Astrocyte (in vitro differentiated cells and primary cell): ENCODE measurements at places on chromosomes 6 and 20. TPM values are rescaled to one million over a fixed set of nuclear protein-coding genes. Genes with fewer than 3 reads are reported as not detected.
A peak's percentile ranks its signal among the peaks of the same experiment; 100 is the strongest.

Gene SLC24A3
- total RNA-seq: 0.65 and 0.79 TPM in 2 replicates

Gene NKX2-2
- total RNA-seq: not detected in 2 replicates

Gene LY6G6F
- not detected in 2 replicates for total RNA-seq

DNA sequence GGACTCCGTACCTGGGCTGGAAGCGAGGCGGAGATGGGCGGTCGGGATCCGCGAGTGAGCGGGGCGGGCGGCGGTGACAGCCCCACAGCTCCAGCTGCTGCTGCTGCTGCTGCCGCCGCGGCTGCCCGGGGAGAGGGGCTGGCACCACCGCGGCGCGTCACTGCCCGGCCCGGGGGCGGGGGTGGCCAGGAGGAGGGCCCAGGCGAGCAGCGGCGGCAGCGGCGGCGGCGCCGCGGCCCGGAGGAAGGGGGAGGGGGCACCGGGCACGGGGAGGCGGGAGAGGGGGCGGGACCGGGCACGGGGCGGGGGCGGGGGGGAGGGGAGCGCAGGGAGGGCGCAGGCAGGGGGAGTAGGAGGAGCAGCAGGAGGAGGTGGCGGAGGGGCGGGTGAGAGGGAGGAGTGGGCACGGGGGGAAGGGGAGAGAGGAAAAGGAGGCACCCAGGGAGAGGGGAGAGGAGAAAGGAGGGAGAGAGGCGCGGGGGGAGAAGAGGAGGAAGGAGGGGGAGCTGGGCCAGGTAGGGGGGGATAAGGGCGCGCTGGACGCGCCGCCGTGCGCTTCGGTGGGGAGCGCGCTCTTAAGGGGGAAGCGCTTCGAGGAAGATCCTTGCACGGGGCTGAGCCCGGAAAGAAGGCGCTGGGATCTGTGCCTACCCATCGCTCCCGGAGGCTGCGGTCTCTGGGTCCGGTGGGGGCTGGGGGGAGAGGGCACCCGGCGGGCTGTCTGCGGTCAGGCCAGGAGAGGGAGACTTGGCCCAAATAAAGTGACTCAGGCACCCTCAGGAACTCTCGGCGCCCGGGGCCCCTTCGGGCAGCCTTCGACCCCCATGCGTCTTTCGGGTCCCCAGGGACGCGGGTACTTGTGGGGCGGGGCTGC lies 101.5 kb downstream of the NOL4L start:
- H3K36me3 ChIP-seq: no peaks in the 10 kb centered on the region
- peak overlapping the region; percentile 11 for H3K27ac ChIP-seq
- peak; percentile 77 for DNase-seq
- H3K27me3 ChIP-seq: no peaks in the 10 kb centered on the region

DNA sequence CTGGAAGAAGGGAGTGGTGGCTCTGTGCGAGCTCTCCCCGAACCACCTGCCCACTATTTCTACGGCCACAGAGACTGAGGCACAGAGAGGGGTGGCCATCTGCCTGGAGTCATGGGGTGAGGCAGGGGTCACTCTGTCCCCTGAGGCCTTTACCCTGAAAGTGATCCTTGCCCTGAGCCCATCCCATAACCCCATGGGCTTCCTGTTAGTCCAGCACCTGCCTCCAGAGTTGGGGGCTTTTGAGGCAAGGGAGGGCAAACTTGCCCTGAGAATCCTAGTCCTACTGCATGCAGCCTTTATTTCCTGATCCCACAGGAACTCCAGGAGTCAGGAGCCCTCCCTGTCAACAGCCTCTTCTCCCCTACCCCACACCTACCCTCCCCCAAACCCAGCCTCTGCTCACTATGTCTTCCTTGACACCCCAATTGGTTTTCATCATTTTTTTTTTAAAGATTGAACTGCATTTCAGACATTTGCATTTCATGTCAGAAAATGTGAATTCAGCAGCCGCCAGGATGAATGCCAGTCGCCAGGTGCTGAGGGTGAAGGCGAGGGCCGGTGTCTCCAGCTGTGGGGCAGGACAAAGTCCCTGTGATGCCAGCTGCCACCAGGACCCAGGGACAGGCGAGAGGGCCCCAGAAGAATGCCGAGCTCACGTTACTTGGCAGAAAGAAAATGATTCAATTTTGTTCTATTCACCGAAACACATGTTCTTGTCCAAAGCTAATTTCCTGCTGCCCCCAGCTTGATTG lies 47.6 kb upstream of the NNAT start:
- H3K4me3 ChIP-seq: no peak overlapping the region
- H3K27me3 ChIP-seq: peaks cover 25% of the 10 kb centered on the region
- no peaks in the 10 kb centered on the region for H3K36me3 ChIP-seq
- H3K27ac ChIP-seq: no peak overlapping the region

DNA sequence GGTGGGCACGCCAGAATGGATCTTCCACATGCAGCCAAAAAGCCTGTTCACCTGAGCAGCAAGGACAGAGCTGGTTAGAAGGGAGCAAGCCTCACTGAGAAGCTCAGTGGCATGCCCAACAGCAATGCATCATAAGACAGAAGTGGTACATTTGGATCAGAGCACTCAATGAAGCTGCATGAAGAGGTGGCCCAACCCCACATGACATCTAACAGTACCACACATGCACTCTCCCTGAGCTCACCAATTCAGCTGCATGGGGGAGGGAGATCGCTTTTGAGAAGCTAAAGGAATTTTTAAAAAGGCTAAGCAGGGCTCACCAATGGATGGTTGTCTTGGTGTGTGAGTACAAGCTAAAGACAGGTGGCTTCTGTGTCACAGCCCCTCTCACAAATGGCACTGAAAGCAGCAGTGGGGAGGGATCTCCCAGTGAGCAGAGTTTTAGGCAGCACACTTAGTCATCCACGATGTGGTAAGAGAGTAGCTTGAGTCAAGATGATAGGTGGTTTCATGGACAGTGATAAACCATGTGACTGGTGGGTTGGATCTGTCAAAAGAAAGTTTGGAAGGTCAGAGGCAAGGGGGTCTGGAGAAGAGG lies 166.6 kb upstream of the TAB2 start:
- no peaks in the 10 kb centered on the region for H3K4me1 ChIP-seq
- H3K4me3 ChIP-seq: no peak overlapping the region
- no peaks in the 10 kb centered on the region for H3K36me3 ChIP-seq
- no peak overlapping the region for H3K27ac ChIP-seq
- H3K27me3 ChIP-seq: no peaks in the 10 kb centered on the region
- no peak for DNase-seq

DNA sequence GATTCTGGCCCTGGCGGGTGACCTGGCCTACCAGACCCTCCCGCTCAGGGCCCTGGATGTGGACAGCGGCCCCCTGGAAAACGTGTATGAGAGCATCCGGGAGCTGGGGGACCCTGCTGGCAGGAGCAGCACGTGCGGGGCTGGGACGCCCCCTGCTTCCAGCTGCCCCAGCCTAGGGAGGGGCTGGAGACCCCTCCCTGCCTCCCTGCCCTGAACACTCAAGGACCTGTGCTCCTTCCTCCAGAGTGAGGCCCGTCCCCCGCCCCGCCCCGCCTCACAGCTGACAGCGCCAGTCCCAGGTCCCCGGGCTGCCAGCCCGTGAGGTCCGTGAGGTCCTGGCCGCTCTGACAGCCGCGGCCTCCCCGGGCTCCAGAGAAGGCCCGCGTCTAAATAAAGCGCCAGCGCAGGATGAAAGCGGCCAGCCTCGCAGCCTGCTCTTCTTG lies 868 bp upstream of the SLC2A4RG start:
- H3K4me3 ChIP-seq: no peak overlapping the region
- DNase-seq: no peak
- no peaks in the 10 kb centered on the region for H3K36me3 ChIP-seq
- H3K4me1 ChIP-seq: peaks cover 15% of the 10 kb centered on the region

GRCh38 chr6:20978151-20978614 lies 443.9 kb downstream of the CDKAL1 start:
- H3K4me3 ChIP-seq: no peak overlapping the region
- H3K27me3 ChIP-seq: no peaks in the 10 kb centered on the region
- H3K4me1 ChIP-seq: no peaks in the 10 kb centered on the region
- peak; percentile 63 for DNase-seq

DNA sequence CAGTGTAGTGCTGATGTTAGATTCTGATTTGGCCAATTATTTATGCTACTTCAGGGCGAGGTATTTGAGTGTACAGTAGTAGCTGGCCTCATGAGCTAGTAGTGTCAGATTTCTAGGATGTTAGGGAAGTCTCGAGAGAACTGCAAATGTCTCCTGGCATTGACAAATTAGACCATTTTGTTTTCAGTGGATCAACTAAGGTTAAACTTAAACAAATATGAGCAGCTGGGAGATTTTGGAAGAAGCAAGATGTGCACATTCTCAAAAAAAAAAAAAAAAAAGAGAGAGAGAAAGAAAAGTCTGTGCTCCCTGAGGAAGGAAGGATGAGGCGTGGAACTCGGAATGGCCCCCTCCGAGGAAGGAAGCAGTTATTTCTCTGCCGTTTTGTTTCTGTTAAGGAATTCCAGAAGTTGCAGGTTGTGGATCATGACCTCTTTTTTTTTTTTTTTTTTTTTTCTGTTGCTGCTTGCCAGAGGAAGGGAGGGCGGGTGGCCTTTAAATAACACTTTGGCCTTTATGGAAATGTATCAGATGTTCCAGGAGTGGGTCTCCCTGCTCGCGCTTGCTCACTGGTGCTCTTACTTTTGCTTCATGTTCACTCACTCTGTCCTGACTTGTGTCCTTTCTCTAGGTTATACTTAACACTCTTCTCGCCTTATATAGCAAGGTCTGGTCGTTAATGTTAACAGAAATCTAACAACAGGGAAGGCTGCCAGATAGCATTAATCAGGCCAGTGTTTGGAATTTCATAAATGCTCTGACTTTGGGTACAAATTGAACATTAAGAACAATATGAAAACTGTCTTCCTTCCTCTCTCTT lies 124.4 kb downstream of the TCP11 start:
- H3K4me3 ChIP-seq: no peak overlapping the region
- peak overlapping the region; percentile 18 for H3K27ac ChIP-seq
- H3K27me3 ChIP-seq: no peaks in the 10 kb centered on the region
- H3K36me3 ChIP-seq: no peaks in the 10 kb centered on the region
- peak; percentile 67 for DNase-seq
- H3K4me1 ChIP-seq: peaks cover 17% of the 10 kb centered on the region

GRCh38 chr6:135037541-135037940 lies 17.1 kb downstream of the HBS1L start:
- H3K4me1 ChIP-seq: no peaks in the 10 kb centered on the region
- DNase-seq: no peak
- peaks cover 22% of the 10 kb centered on the region for H3K36me3 ChIP-seq
- no peak overlapping the region for H3K27ac ChIP-seq

DNA sequence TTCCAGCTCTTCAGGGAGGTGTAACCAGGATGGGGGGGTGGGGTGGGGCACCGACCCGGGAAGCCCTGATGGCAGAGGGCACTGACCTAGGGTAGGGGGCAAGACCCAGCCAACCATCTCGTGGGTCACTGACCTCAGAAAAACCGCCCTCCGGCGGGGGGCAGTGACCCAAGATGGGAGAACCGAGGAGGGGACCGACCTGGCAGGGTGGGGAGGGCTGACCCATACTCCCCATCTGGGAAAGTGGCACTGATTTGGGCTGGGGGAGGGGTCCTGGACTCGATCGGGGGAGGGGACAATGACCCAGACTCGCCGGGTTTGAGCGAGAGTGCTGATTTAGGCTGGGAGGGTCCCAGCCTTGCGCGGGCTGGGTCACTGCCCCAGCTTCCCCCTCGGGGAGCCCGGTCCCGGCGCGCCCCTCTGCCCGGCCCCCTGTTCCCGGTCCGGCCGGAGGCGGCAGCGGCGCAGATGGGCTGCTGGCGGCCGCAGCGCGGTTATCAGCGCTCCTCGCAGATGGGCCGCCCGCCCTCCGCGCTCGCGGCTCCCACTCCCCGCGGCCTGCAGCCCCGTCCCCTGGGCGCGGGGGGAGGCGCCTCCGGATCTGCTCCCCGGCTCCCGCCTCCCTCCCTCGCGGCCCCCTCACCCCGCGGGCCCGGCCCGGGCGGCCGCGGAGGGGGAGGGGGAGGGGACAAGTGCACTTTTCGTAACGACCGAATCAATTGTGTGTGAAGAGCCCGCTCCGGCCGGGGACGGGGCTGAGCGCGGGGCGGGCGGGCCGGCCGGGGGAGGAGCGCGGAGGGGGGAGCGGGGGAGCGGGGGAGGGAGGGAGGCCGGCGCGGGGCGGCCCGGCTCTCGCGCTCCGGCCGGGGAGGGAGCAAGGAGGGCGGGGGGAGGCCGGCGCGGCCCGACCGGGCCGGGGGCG lies 2.2 kb downstream of the NOL4L start:
- DNase-seq: no peak
- H3K4me1 ChIP-seq: no peaks in the 10 kb centered on the region
- H3K27ac ChIP-seq: no peak overlapping the region
- H3K4me3 ChIP-seq: no peak overlapping the region
- peaks cover 21% of the 10 kb centered on the region for H3K27me3 ChIP-seq
